ENCODE measurements at places on chromosomes 2 and 18. TPM values are rescaled to one million over a fixed set of nuclear protein-coding genes. Genes with fewer than 3 reads are reported as not detected.

Gene CCDC141
- total RNA-seq: 4.6 TPM

Gene ST8SIA5
- not detected for total RNA-seq

Gene GALR1
- not detected for total RNA-seq

Gene MYO7B
- total RNA-seq: 0.41 TPM

Gene RELCH
- 16.3 TPM for total RNA-seq

Gene OTX1
- total RNA-seq: not detected

Gene ZBTB7C
- total RNA-seq: not detected

Gene RGPD4
- 0.07 TPM for total RNA-seq

DNA sequence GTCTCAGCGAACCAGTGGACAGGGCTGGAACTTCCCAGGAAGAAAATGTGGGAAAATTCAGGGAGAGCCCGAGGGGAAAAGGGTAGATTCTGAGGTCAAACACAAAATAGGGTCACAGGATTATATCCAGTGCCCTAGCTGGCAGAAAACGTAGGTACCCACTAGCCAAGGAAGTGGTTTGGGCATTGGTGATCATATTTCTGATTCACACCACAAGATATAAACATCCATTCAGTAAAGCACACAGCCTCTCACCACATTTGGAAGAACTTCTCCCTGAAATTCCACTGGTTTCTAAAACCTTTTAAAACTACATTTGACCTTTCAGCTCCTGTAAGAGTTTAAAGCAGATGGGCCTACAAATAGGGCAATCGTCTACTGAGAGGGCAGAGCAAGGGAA, 186.9 kb downstream of the TTC32 start:
- DNase-seq: no peak

- DNase-seq: no peak
These were observed 307.9 kb downstream of the CLIP4 start for GRCh38 chr2:29423061-29423666.

DNA sequence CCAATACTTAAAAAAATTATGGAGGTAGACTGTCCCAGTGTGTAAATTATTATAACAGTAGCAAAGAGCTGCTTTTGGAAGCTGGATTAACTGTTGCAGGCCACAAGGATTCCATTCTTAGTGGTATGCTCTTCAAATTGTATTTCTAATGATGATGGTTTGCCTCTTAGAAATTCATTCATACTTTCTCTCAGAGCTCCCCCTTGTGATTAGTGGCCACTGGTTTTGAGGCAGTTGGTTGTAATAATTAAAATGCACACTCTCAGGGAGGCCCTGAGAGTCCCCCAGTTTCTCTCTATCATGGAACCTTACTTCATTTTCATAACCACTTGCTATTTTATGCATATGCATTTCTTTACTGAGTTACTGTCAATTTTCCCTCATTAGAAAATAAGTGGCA, 122.5 kb downstream of the PLA2R1 start:
- no peak for DNase-seq

- DNase-seq: no peak
These were observed 157.9 kb downstream of the ARL4C start for GRCh38 chr2:234339011-234339410.

- no peak for DNase-seq
These were observed 5.8 kb upstream of the MEIS1 start for GRCh38 chr2:66428986-66429612.

DNA sequence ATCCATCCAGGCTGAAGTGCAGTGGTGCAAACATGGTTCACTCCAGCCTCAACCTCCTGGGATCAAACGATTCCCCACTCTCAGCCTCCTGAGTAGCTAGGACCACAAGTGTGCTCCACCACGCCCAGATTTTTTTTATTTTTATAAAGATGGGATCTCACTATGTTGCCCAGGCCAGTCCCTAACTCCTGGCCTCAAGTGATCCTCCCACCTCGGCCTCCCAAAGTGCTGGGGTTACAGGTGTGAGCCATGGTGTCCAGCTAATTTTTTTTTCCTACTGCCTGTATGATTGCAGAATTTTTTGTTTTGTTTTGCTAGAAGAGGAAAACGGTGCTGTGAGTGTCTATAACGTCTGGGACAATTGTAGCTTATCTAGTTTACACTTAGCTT, 38.3 kb downstream of the ADI1 start:
- DNase-seq: no peak

DNA sequence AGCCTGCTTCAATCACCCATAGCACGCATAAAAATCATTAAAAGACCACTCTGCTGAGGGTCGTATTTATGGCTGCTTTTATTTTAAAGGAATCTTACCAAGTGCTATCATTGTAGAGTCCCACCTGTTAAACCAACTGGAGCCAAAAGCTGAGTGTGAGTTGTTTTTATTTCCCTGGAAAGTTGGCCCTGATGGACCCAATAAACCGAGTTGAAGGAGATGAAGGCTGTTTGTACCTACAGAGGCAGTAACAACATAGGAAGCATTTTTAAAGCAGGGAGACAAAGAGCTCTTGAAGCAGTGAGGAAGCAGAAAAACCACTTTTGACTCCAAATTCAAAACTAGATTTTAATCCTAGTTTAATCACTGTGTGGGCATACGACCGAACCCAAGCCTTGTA, 6.4 kb downstream of the MBOAT2 start:
- no peak for DNase-seq

- DNase-seq: peak; percentile 46
These were observed 510 bp downstream of the RNF149 start for GRCh38 chr2:101307950-101308431.

GRCh38 chr2:222485367-222486211, 61.2 kb downstream of the SGPP2 start:
- DNase-seq: no peak

- DNase-seq: no peak
These were observed 103.6 kb downstream of the FAM210A start for GRCh38 chr18:13622751-13623150.

GRCh38 chr2:239028253-239028619, 180.4 kb downstream of the TWIST2 start:
- DNase-seq: no peak
